Right cardiac atrium (tissue), 5 donors: ENCODE measurements at places on chromosomes 11 and 22. TPM values are rescaled to one million over a fixed set of nuclear protein-coding genes. Genes with fewer than 3 reads are reported as not detected.

GRCh38 chr11:73875840-73876239, 806 bp downstream of the COA4 start:
- DNase-seq = no peak

GRCh38 chr11:45677770-45678512, 12.5 kb upstream of the CHST1 start:
- DNase-seq = no peak

GRCh38 chr11:87366346-87366745, 328.6 kb downstream of the TMEM135 start:
- DNase-seq = no peak

DNA sequence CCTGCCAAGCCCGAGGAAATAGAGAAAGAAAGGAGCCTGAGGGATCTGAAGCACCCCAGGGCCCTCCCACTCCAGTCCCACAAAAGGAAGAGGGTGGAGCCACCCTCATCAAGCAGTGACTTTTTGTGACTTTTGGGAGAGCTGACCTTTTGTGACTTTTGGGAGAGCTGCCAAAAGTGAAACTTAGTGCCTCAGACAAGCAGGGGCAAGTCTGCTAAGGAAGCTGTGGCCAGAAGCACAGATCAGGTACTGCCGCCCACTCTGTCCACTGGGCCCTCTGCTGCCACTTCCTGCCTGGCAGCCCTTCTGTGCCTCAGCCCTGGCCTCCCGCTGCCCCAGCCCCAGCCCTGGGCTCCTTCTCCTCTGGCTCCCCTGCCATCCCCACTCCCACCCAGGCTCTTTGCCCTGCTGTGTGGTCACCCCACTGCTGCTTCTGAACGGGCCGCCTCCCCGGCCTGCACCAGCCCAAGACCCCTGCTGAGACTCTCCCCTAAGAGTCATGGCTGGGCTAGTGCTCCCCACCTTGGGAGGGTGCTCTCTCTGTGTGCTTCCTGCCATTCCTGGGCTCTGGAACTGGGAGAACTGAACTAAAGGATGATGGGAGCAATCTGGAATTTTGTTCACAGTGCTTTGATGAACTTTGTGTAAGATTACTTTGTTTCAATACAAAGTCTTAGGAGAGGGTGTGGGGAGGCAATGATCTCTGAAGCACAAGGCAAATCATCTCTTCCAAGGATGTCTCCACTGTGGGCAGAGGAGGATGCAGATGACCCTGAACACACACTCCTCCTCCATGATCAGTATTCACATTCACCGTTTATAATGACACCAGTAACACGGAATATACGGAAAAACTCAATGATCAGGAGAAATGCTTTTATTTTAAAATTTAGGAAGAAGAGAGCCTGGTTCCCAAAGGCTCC, at the start of gene APOBEC3H:
TSS of gene APOBEC3H (plus strand) at position 147 of the 923 bp plus-strand sequence. CDS start 3,035 bp downstream, outside the sequence.
- no peak for DNase-seq

DNA sequence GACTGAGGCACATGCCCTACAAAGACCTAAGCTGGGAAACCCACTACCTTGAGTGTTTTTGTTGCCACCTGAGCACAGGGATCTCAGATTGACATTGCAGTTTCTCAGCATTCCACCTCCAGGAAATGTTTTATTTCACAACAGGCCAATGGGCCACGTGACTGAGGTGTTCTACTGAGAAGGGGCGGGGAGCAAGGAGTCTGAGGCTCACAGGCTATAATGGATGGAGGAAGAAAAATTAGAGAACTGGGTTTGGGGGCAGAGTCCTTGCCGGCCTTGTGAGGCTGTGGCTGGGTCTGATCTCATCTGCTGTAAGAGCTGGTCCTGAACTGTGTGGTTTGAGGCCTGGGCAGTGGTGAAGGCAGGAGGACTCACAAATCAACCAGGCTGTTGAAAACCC, 40.7 kb downstream of the ZNF202 start:
- no peak for DNase-seq

The GP1BB gene
- total RNA-seq = not detected
